ENCODE measurements at places on chromosomes 16 and 17. TPM values are rescaled to one million over a fixed set of nuclear protein-coding genes. Genes with fewer than 3 reads are reported as not detected.

Gene CDR2L
- 19.9 TPM for total RNA-seq

Gene TAT
- not detected for total RNA-seq

Gene MARCHF10
- not detected for total RNA-seq

Gene ABCA6
- total RNA-seq = 4.5 TPM

Gene MYH2
- 0.97 TPM for total RNA-seq

Gene MMP2
- total RNA-seq = 1,520 TPM

Gene MAPT
- under 0.01 TPM for total RNA-seq

Gene KRTAP3-2
- total RNA-seq = not detected

Gene KCNH4
- not detected for total RNA-seq

Gene GDE1
- 80.7 TPM for total RNA-seq

Gene EXOC3L1
- total RNA-seq = not detected

Gene PHB1
- 114 TPM for total RNA-seq

Gene DNASE1L2
- total RNA-seq = 1.2 TPM

Gene HOXB2
- 4.5 TPM for total RNA-seq

Gene CYGB
- total RNA-seq = 7.1 TPM

Gene SCGB1C2
- total RNA-seq = not detected

Gene HSD17B2
- total RNA-seq = 1.8 TPM

Gene CHCT1
- total RNA-seq = not detected

Gene SLC5A10
- total RNA-seq = not detected

Gene EVPL
- not detected for total RNA-seq

Gene KRTAP2-2
- total RNA-seq = not detected

Gene PDILT
- not detected for total RNA-seq

Gene SMPD3
- not detected for total RNA-seq

Gene PRR35
- total RNA-seq = not detected

Gene OR4D1
- total RNA-seq = not detected

Gene C17orf67
- 0.78 TPM for total RNA-seq

Gene MMP15
- 14.8 TPM for total RNA-seq

Gene SDK2
- total RNA-seq = 0.89 TPM

Gene RNF227
- total RNA-seq = 5.1 TPM

Gene CMTM2
- total RNA-seq = not detected

Gene C1QTNF1
- 283 TPM for total RNA-seq

Gene ACSM2A
- not detected for total RNA-seq

Gene DHRS13
- total RNA-seq = 6.5 TPM

Gene LGALS9C
- total RNA-seq = not detected

Gene MC1R
- total RNA-seq = 7.4 TPM

Gene FBXO39
- 0.14 TPM for total RNA-seq

Gene WNT9B
- total RNA-seq = not detected

Gene KRT15
- total RNA-seq = 1.8 TPM

Gene MYH1
- 0.09 TPM for total RNA-seq

Gene CLEC3A
- not detected for total RNA-seq

Gene OR1A1
- not detected for total RNA-seq

Gene KRT39
- not detected for total RNA-seq

Gene FBXW10
- under 0.01 TPM for total RNA-seq

Gene ARL5C
- total RNA-seq = not detected

Gene USP10
- total RNA-seq = 30.6 TPM

Gene EPX
- not detected for total RNA-seq

Gene FBXL20
- total RNA-seq = 14.2 TPM

Gene SLC25A10
- 8.0 TPM for total RNA-seq

Gene CBX1
- 56.9 TPM for total RNA-seq

Gene SLX1B
- 6.2 TPM for total RNA-seq

Gene MYH11
- total RNA-seq = under 0.01 TPM

Gene BAHCC1
- total RNA-seq = 9.0 TPM

Gene MED1
- total RNA-seq = 19.3 TPM

Gene CETP
- total RNA-seq = not detected

Gene SHBG
- total RNA-seq = 0.37 TPM
